ENCODE measurements at places on chromosomes 4 and X.

DNA sequence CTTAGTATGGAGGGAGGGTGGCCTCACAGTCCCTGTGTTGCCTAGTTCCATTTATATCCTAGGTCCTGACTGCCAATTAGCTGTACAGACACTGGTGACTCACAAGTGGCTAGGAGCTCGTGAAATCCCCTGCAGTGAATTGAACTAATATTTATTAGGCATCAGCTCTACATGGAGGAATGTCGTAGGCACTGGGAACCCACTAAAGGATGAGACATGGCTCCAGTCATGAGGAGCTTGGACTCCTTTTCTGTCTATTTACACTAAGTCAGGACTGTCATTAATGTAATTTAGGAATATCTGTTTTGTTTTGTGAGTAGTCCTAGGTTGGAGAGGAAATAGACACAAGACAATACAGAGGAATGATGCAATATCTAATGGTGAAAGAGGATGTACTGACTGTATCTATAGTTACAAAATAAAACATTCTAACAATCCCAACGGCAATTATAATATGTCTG is 67.7 kb downstream of the MID1IP1 start:
- DNase-seq = no peak

- no peak for DNase-seq
Observed at GRCh38 chr4:83125738-83126141, 11.2 kb upstream of the PLAC8 start.

DNA sequence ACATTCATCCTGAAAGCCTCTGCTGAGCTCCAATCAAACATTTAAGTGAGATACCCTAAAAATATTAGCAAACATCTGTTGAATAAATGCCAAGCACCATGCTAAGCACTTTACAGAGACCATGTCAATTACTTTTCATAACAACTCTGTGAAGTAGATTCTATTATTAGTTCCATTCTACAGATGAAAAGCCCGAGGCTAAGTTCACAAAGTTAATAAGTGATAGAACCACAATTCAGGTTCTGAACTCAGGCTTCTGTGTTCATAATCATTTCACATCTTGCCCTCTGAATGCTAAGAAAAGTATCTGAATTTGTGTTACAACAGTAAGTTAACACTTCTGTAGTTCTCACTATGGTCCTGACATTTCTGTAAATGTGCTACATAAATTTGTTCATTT is 27.4 kb downstream of the SEL1L3 start:
- no peak for DNase-seq

DNA sequence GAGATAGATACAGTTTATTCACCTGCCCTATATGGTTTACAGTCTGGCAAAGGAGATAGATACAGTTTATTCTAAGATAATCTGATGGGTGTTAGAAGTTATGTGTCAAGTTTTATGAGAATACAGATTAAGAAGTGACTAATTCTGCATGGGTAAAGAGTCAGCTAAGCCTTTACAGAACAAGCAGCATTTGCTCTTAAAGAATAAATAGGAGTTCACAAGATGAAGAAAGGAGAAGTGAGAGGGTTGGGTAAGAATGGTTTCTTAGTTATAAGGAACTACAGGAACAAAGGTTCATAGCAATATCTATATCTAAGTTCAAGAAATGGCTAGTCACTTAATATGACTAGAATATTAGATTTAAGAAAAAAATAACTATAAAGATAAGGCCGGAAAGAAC is 47.6 kb downstream of the THOC2 start:
- DNase-seq = no peak

- DNase-seq = no peak
Observed at GRCh38 chr4:155789391-155789790, 30.6 kb downstream of the GUCY1B1 start.
